A549 treated with GW870086 at 1 μM for 4 hours (cell line): ENCODE measurements at places on chromosomes 1 and 21. TPM values are rescaled to one million over a fixed set of nuclear protein-coding genes. Genes with fewer than 3 reads are reported as not detected.

The OR2T33 gene
- not detected in 5 replicates for total RNA-seq

The CLIC4 gene
- 29.6 to 50.7 TPM (median 45.8 TPM) in 5 replicates for total RNA-seq

The AIM2 gene
- total RNA-seq = not detected in 5 replicates

The PHLDA3 gene
- 96.2 to 174 TPM (median 149 TPM) in 5 replicates for total RNA-seq

The GNG4 gene
- total RNA-seq = 12.2 to 15.2 TPM (median 13.5 TPM) in 5 replicates

The RORC gene
- total RNA-seq = 0.03 to 0.08 TPM (median 0.06 TPM) in 3 of 5 replicates, not detected in the others
